CD4-positive, alpha-beta T cell treated with Interleukin-6 for 4 hours (primary cell): ENCODE measurements at places on chromosomes 3 and 15.

DNA sequence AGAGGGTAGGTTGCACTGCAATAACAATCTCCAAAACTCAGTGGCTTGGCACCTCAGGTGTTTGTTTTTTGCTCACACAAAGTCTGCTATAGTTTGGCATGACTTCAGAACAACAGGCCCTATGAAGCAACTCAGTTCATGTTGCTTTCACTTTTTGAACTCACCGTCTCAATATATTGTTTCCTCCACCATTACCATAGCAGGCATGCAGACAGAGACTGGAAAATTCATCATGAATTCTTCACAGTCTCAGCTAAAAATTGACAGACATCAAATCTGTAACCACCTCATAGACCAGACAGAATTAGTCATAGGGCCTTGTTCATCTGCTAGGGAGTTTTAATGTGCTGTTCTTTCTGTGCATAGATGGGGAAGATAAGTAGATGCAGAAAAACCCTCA is 161.4 kb upstream of the POU1F1 start:
- no peak for DNase-seq

- DNase-seq, result no peak
Observed at GRCh38 chr3:28948685-28949084, 332.2 kb upstream of the RBMS3 start.

- DNase-seq, result no peak
Observed at GRCh38 chr3:154236331-154236730, 88.0 kb downstream of the DHX36 start.

- no peak for DNase-seq
Observed at GRCh38 chr3:57152151-57153143, 12.7 kb downstream of the IL17RD start.

DNA sequence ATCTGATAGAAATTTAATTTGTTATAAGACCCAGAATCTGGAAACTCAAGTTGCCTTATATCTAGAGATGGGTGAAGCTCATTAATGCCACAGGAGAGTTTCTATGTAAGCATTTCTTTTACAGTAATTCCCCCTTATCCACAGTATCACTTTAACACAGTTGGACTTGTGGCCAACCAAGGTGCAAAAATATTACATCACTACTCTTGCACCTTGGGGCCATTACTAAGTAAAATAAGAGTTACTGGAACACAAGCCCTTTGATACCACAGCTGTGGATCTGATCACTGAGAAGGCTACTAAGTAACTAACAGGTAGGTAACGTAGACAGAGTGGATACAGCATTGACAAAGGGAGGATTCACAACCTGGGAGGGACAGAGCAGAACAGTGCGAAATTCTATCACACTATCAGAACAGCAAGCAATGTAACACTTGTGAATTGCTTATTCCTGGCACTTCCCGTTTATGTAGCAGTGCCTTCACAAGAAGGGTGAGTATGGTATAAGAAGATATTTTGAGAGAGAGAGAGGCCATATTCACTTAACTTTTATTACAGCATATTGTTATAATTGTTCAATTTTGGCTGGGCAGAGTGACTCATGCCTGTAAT is 33.9 kb upstream of the TOPBP1 start:
- no peak for DNase-seq

DNA sequence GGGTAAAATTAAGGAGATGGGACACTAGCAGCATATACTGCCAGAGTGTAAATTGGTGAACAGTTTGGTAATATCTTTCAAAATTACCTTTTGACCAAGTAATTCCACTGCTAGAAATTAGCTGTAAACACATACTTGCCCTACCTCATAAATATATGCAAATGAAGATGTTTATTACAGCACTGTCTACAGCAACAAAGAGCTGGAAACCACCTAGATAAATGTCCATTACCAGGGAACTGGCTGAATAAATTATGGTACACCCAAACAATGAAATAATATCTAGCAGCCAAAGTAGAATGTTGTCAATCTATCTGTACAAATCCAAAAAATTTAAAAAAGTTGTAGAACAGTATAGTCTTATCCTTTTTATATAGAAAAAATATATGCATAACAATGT is 105.9 kb upstream of the FAM3D start:
- DNase-seq, result no peak

- no peak for DNase-seq
Observed at GRCh38 chr3:117622171-117622841, 912.7 kb downstream of the TUSC7 start.

DNA sequence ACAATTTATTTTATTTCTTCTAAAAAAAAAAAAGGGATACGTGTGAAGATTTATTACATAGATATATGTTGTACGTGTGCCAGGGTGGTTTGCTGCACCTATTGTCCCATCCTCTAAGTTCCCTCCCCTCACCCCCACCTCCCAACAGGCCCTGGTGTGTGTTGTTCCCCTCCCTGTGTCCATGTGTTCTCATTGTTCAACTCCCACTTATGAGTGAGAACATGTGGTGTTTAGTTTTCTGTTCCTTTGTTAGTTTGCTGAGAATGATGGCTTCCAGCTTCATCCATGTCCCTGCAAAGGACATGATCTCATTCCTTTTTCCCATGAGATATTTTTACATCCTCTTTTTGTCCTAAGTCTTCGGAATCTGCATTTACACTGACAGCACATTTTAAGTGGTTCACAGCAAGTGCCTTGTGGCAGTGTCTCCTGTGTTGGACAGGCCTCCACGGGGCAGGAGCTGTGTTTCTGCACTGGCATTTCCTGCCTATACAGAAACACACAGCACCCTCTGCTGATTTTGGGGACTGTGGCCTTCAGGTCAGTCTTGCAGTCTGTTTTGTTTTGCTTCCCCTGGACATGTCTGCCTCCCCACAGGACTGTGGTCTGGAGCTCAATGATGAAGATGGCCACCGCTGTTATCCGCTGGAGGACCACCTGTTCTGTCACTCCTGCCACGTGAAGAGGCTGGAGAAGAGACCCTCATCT is 12.7 kb upstream of the SACM1L start:
- DNase-seq, result peak; percentile 28

- no peak for DNase-seq
Observed at GRCh38 chr3:186786922-186787321, 3.5 kb downstream of the EIF4A2 start.

- no peak for DNase-seq
Observed at GRCh38 chr3:36892457-36893136, 52.3 kb downstream of the TRANK1 start.

DNA sequence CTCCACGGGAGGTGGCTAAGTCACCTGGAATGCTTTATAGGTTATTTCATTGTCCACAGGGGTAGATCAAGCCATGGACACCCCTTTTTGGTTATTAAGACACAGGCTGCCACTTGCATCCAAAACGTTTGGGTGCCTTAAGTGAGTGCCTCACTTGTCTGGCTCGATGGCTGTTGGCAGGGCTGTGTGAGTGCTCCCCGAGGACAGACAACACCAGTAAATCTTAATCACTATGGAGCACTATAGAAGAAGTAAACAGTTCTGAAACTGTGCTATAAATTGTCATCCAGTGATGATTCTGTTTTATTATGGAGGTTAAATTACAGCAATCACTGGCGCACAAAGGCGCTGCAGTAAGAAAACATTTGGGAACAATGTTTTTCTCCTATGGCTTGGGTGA is 215.5 kb downstream of the CACNA2D3 start:
- DNase-seq, result no peak

DNA sequence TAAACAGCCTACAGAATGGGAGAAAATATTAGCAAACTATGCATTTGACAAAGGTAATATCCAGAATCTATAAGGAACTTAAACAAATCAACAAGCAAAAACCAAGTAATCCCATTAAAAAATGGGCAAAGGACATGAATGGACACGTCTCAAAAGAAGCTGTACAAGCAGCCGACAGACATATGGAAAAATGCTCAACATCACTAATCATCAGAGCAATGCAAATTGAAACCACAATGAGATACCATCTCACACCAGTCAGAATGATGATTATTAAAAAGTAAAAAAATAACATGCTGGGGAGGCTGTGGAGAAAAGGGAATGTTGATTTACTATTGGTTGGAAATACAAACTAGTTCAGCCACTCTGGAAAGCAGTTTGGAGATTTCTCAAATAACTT is 30.7 kb upstream of the PPM1L start:
- no peak for DNase-seq

DNA sequence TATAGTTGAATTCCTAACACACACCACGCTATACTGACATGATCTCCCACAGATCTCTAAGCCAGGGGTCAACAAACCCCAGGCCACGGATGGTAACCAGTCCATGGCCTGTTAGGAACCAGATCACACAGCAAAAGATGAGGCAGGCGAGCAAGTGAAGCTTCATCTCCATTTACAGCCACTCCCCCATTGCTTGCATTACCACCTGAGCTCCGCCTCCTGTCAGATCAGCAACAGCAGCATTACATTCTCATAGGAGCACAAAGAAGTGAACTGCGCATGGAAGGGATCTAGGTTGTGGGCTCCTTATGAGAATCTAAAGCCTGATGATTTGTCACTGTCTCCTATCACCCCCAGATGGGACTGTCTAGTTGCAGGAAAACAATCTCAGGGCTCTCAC is 2.7 kb downstream of the PDCD7 start:
- no peak for DNase-seq

DNA sequence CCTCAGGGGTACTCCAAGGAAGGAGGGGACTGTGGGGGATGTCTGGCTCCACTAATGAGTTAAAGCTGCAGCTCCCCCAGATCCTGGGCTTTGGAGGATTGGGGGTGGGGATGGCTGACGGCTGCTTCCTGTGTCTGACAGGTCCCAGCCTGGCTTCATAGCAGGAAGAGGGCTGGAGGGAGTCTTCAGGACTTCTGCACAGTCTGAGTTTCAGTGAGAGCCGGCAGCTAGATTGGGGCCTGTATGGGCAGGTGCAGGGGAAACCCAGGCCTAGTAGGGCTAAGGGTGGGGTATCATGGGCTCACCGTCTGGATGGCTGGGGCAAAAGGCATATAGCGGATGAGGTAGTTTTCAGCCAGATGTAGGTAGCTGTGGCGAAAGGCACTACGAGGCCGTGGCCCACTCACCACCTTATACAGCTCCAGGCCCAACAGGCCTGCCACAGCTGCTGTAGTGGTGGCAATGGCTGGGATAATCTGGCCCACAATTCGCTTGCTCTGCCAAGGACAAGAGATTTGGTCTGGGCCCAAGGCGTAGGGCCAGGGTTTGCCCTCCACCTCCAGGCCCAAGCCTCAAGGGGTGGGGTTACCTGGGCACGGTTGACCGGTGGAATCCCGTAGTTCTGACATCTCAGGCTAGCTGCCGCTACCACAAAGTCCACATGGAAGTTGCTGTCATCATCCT is 4.5 kb downstream of the INKA1 start:
- no peak for DNase-seq

GRCh38 chr3:42412526-42413155 is 2.2 kb upstream of the LYZL4 start:
- DNase-seq, result no peak

DNA sequence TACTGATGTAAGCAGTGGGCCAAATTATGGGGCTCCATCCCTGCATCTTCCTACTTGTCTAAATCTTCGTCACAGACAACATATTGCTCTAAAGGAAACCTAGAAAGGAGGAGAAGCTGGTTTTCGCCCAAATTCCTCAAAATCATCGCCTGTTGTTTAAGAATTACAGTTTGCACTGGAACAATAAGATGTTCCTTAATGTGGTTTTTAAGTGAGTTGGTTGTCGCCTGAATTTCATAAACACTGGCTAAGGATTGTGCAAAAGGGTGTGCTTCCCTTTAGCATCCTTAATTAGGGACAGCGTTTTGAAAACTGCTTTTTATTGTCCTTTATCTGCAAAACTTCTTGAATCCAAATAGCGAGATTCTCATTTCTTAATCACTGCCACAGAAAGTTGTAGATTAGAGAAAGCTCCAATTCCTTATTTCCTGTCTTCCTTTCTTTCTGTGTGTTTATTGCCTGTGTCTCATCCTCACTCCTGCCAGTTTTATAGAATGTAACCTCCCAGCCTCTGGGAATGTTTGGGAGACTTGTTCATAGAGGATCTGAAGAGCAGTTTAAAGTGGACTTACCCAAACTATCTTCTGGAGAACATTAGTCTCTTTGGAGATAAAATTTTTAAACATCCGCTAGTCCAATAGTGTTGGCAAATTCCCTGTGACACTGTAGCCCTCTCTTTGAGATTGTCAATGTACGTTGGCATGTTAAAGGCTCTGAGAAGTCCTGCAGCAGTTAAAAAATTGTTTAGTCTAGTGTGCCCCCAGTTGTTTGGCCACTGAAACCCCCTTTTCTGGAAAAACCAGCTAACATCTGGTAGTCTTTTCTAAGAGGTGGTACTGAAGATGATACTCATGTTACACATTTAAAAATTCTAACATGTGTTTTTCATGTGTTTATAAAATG is 50.4 kb downstream of the FLNB start:
- no peak for DNase-seq

DNA sequence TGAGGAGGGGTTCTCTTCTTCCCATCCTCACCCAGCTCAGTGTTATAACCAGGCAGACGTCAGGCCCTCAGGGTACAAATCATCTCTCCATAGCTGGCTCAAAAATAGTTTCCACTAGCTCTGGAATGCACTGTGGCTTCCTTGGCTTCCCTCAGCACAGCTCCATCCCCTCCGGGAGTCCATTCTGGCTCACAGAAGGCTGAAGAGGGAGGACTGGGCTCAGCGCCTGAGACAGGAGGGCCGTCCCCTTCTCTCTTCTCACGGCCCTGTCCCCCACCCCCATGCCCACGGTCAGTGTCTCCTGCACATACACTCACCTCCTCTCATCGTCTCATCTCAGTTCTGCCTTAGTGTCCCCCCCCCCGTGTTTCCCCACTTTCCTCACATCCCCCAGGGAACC is 50.1 kb downstream of the UMPS start:
- no peak for DNase-seq

DNA sequence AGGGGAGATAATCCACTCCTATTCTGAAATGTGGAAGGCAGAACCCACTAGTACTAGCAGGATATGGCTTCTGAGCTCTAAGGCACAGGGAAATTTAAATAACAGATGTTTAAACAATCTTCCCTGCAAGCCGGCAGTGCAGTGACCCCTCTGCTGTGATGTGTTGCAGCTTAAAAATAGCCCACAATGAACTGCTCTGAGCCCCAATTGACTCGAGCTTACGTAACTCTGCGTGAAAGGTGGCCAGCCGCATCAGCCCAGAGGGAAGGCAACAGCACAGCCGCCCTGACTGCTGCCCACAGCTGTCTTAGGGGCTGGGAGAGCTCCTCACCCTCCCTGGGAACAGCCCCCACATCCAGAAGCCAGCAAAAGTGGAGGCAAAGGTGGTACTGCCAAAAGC is 12.5 kb upstream of the CAMKV start:
- no peak for DNase-seq

- DNase-seq, result no peak
Observed at GRCh38 chr15:79977431-79978054, 6.5 kb upstream of the BCL2A1 start.
